Trophoblast cell (in vitro differentiated cells and primary cell): ENCODE measurements at places on chromosomes 7 and 10.

GRCh38 chr7:51602376-51602775, 285.8 kb upstream of the COBL start:
- no peak for DNase-seq

- no peak for DNase-seq
Measured at GRCh38 chr10:35875016-35875676, 233.1 kb upstream of the FZD8 start.

DNA sequence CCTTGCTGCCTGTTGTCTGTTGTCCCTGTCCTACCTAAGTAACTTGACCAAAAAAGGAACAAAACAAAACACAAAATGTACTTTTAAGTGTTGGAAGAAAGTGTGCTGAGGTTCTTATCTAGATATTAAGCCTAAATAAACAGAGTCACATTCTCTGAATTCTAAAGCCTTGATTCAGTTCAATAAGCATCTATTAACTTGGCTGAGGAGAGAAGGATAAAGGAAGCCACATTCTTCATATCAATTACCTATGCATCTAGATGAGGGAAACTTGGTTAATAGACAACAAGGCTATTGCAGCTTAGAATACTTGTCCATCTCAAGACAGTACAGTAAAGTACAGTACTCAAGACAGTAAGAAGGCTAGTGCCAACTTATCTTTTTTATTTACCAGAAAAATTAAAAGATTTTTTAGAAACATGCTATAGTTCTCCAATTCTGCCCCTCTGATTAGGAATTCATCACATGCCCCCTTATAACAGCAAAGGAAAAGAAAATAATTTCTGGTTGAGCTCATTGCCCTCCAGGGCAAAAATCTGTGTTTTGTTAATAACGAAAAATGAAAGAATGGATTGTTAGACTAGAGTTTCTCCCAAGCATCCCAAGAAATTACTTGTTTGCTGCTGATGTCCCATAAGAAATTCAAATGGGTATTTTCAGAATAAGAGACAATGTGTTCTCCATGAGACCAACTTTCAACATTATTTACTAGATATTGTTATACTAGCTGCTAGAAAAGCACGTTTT, 546.5 kb upstream of the SEMA3D start:
- DNase-seq = no peak

DNA sequence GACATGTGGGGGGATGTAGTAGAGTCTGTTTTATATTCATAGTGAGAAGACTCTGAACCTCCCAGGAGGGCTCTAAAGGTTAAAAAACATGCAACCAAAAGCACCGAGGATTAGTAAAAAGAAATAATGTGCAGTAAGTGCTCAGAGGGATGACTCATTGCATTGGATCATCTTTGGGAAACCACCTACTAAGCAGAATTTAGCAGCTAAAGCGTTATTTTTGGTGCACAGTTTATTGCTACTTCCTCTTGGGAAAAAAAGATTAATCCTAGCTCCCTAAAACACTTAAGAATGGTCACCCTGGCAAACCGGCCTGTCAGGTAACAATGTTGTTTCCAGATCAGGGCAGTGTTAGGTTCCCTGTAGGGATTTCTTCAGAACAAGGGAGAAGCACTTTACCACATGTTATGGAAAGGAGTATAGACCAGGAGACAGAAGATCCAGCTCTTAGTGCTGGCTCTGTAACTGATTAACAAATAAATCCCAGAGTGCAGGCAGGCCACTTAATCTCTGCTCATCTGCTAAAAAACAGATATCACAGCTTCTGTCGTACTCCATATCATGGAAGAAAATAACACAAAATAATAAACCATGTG, 44.8 kb upstream of the FAM133B start:
- no peak for DNase-seq

- DNase-seq = no peak
Measured at GRCh38 chr7:102467581-102468477, 3.0 kb downstream of the LRWD1 start.

DNA sequence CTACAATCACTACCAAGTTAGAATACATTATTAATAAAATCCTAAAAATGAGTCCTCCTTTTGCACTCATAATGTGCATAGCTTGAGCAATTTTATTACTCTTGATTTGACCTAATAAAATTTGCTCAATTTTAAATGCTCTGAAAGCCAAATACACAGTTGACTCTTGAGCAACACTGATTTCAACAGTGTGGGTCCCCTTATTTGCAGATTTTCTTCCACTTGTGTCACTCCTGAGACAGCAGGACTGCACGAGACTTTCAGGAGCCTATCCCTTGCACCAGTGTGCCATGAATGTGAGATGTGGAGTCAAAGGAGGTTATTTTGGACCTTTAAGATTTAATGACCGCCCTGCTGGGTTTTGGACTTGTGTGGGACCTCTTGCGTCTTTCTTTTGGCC, 23.2 kb downstream of the RNF216 start:
- DNase-seq = no peak

DNA sequence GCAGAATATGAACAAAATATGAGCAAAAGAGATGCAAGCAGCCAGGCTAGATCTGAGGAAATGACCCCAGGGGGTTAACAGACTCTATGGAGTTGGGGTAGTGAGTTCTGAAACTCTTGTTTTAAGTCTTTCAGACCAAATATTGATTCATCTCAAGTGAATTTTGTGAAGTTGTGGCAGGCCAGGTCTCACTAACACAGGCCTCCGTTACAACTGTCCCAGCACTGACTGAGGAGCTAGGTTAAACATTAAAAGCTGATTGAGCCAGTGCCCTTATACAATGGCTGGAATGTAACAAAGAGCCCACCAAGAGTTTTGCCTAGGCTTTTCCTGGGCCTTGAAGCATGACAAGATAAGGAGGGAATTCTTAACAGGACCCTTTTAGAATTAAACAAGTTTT, 192.3 kb upstream of the STK17A start:
- DNase-seq = no peak

GRCh38 chr10:44925224-44925623, 14.1 kb downstream of the TMEM72 start:
- no peak for DNase-seq

GRCh38 chr10:79357180-79357579, 9.9 kb downstream of the PPIF start:
- no peak for DNase-seq

DNA sequence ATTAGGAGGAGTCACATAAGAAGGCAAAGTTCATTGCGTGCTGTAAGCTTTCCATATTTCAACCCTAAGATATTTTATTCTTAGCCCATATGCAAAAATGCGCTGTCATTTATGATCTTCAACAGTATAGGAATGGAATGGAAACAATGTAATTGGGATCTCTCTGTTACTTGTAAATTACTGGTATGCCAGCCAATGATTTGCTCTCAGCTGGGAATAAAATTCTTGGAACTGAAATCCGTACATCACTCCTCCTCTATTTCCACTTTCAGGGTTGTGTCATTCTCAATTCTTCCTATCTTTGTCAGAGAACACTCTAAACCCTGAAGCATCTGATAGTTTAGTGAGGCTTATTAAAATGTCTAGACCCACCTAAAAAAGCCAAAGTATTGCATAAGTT, 80.7 kb upstream of the STEAP4 start:
- peak; percentile 52 for DNase-seq

GRCh38 chr7:66778201-66778600, 37.7 kb downstream of the RABGEF1 start:
- peak; percentile 64 for DNase-seq

DNA sequence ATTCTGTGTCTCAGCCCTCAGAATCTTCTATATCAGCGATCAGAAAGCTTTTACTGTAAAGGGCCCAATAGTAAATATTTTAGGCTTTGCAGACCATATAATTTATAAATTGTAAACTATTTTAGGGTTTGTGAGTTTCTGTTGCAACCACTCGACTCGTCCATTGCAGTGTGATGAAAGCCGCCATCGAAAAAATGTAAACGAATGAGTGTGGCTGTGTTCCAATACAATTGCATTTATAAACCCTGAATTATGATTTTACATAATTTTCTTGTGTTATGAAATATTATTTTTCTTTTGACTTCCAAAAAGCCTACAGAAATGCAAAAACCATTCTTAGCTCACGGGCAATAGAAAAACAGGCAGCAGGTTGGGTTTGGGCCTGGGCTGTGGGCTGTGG, 62.5 kb upstream of the ADO start:
- no peak for DNase-seq

- peak; percentile 53 for DNase-seq
Measured at GRCh38 chr10:119750391-119751230, 24.8 kb downstream of the INPP5F start.

GRCh38 chr10:75971402-75972211, 540.2 kb downstream of the LRMDA start:
- DNase-seq = no peak

DNA sequence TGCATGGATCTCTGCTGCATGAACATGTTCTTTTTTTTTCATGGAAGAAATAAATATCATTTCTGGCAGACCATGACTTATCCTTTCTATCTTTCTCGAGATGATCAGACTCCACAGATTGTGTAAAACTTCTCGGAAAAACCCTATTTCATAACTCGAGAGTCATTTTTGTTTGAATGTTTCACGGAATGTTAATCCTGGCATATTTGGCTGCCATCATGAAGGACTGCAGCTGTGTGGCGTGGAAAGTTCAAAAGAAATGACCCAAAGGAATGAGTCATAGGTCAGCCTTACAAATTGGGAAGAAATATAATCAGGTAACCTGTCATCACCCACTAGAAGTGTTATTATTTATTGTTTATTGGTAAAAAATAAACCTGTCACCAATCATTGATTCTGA, 566.8 kb downstream of the SDK1 start:
- DNase-seq = no peak

GRCh38 chr10:63751836-63752235, 230.6 kb downstream of the REEP3 start:
- DNase-seq = no peak

DNA sequence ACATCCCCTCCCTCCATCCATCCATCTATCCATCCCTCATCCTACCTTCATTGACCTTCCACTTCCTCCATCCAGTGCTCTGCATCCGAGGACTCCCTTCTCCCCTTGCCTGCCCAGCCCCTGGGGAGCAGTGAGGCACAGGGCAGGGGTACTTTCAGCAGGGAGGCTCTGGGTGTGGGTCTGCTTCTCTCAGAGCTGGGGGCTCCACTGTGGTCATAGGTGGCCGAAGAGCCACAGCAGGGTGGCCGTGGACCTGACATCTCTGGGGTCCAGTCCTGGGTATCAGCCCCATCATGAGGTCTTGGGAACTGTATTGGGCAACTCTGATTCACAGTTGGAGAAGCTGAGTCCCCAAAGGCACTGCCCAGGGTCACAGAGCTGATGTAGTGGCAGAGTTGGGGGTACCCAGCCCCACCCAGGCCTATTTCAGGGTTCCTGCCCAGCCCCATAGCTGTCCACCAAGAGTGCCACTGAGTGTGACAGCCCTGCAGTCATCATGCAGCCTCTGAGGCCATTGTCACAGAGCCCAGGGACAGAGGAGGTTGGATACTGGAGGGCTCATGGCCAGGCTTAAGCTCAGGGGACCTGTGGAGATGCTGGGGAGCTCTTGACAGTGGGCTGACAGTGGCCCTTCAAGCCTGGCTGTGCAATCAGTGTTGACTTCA, 35.3 kb upstream of the DPYSL4 start:
- DNase-seq = no peak

- DNase-seq = no peak
Measured at GRCh38 chr10:66746711-66747110, 179.1 kb upstream of the LRRTM3 start.
